Mesothelial cell of epicardium (in vitro differentiated cells): ENCODE measurements at places on chromosomes 11 and 22. TPM values are rescaled to one million over a fixed set of nuclear protein-coding genes. Genes with fewer than 3 reads are reported as not detected.
A peak's percentile ranks its signal among the peaks of the same experiment; 100 is the strongest.

Gene KCNK4
- 0.22 to 0.58 TPM (median 0.27 TPM) in 3 replicates for total RNA-seq

Gene MAP6
- total RNA-seq, result 0.92 to 1.2 TPM (median 1.2 TPM) in 3 replicates

Gene GLYATL2
- not detected in 3 replicates for total RNA-seq

Gene CBLIF
- total RNA-seq, result not detected in 3 replicates

Gene TUBA8
- total RNA-seq, result 2.4 to 2.9 TPM (median 2.5 TPM) in 3 replicates

DNA sequence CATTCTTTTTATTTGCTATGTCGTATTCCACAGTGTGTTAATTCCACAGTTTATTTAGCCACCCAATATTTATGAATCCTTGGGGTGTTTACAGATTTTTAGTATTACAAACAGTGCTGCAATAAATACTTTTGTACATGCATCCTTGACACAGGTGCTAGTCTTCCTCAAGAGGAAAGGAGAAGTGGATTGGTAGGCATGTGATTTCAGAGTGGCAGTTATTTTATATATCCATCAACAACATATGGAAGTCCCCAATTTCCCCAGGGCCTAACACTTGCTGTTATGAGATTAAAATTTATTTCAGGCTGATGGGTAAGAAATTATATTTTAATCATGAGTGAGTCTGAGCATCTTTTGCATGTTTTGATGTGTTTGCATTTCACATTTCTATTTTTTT lies 17.9 kb downstream of the TRIM44 start:
- H3K4me3 ChIP-seq, result no peak overlapping the region
- peaks cover 6% of the 10 kb centered on the region for H3K36me3 ChIP-seq
- H3K27ac ChIP-seq, result no peak overlapping the region

GRCh38 chr22:47267513-47268282 lies 505.2 kb downstream of the TBC1D22A start:
- peaks cover 2% of the 10 kb centered on the region for H3K36me3 ChIP-seq
- no peaks in the 10 kb centered on the region for H3K27me3 ChIP-seq
- no peaks in the 10 kb centered on the region for H3K4me1 ChIP-seq
- H3K4me3 ChIP-seq, result no peak overlapping the region
- H3K27ac ChIP-seq, result no peak overlapping the region

DNA sequence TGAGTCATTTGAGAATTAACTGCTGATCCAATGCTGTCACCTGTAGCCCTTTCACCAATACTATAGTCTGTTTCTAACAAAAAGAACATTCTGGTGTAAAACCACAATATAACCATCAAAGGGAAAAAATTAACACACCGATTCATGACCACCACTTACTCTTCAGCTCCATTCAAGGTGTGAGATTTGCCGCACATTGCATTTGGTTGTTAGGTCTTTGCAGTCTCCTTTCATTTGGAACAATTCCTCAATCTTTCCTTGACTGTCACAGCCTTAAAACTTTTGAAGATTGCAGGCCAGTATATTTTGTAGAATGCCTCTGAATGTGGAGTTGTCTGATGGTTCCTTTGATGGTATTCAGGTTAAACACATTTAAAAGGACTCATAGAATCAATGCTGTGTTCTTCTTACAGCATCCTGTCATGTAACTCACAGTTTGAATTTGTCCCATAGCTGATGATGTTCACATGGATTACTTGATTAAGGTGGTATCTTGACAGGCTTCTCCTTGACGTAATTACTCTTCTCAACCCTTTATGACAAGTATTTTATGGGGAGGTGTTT lies 63.6 kb downstream of the TNRC6B start:
- H3K4me3 ChIP-seq, result no peak overlapping the region
- peaks cover 29% of the 10 kb centered on the region for H3K4me1 ChIP-seq
- peak overlapping the region; percentile 62 for H3K27ac ChIP-seq
- H3K27me3 ChIP-seq, result no peaks in the 10 kb centered on the region

GRCh38 chr11:94700622-94701021 lies 67.5 kb upstream of the AMOTL1 start:
- H3K4me3 ChIP-seq, result no peak overlapping the region
- H3K4me1 ChIP-seq, result peaks cover 4% of the 10 kb centered on the region
- H3K27me3 ChIP-seq, result no peaks in the 10 kb centered on the region
- no peak for DNase-seq
- H3K27ac ChIP-seq, result peak overlapping the region; percentile 16
- no peaks in the 10 kb centered on the region for H3K36me3 ChIP-seq

GRCh38 chr11:2355000-2355644 lies 22.0 kb upstream of the CD81 start:
- no peak overlapping the region for H3K27ac ChIP-seq
- no peaks in the 10 kb centered on the region for H3K36me3 ChIP-seq
- no peaks in the 10 kb centered on the region for H3K4me1 ChIP-seq

GRCh38 chr11:116454951-116455350 lies 317.8 kb downstream of the BUD13 start:
- H3K4me1 ChIP-seq, result peaks cover 21% of the 10 kb centered on the region
- H3K27ac ChIP-seq, result no peak overlapping the region
- H3K4me3 ChIP-seq, result no peak overlapping the region
- peaks cover 41% of the 10 kb centered on the region for H3K27me3 ChIP-seq
- no peaks in the 10 kb centered on the region for H3K36me3 ChIP-seq

GRCh38 chr11:123448823-123449222 lies 18.8 kb downstream of the GRAMD1B start:
- no peak for DNase-seq
- no peak overlapping the region for H3K4me3 ChIP-seq
- no peaks in the 10 kb centered on the region for H3K36me3 ChIP-seq
- no peaks in the 10 kb centered on the region for H3K27me3 ChIP-seq
- H3K4me1 ChIP-seq, result no peaks in the 10 kb centered on the region
- H3K27ac ChIP-seq, result no peak overlapping the region

DNA sequence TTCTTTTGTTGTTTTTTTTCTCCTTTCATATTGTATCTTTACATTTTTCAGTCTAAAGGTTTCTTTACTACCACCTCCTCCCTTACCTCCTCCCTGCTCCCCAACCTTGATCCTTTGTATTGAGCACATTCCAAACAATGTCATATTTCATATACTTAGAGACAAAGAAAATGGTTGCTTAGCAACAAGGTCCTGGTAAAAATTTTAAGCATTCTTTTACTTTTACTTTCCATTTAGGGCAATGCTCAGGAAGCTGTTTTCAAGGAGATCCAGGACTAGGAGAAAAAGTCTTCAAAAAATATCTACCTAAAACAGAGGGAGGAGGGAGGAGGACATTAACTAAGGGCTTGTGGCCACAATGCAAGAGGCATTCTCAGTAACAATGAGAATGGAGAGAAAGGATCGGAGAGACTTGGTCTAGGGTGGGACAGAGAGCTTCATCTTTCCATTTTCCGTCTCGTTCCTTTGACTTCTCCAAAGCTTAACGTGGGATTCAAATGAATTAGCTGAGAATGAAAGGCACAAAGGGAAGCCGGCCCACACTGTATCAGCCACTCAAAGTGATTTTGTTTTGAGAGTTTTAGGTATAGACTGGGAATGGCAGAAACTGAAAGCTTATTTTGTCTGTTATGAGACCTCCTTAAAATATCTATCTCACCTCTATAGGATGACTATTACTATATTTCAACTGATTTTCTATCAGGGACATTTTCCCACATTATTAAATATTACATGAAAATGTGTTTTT lies 455.7 kb downstream of the RAB38 start:
- H3K4me1 ChIP-seq, result peaks cover 13% of the 10 kb centered on the region
- no peaks in the 10 kb centered on the region for H3K36me3 ChIP-seq
- no peaks in the 10 kb centered on the region for H3K27me3 ChIP-seq
- H3K27ac ChIP-seq, result peak overlapping the region; percentile 90
- H3K4me3 ChIP-seq, result no peak overlapping the region

DNA sequence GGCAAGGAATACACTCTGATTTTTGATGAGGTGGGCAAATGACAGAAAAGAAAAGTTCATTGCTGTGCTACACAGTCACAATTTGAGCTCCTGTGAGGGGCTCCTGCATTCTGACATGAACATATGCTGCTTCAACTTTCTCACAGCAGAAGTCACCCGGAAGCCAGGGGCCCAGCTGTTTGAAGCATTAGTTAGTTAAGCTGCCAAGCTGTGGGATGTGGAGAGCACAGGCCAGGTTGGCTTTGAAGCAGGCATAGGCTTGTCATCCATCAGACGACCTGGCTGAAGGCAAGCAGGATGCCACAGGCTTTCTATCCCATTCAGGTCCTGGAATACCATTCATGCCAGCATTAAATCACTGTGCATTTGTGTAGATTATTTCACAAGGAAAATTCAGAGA lies 63.1 kb downstream of the MTNR1B start:
- no peaks in the 10 kb centered on the region for H3K4me1 ChIP-seq
- H3K4me3 ChIP-seq, result no peak overlapping the region
- no peak for DNase-seq
- H3K27me3 ChIP-seq, result peaks cover 2% of the 10 kb centered on the region
- no peaks in the 10 kb centered on the region for H3K36me3 ChIP-seq
- H3K27ac ChIP-seq, result no peak overlapping the region

- no peak overlapping the region for H3K4me3 ChIP-seq
- no peaks in the 10 kb centered on the region for H3K36me3 ChIP-seq
- H3K4me1 ChIP-seq, result peaks cover 3% of the 10 kb centered on the region
- peaks cover 87% of the 10 kb centered on the region for H3K27me3 ChIP-seq
- no peak for DNase-seq
These were observed 77.5 kb upstream of the VPREB1 start for GRCh38 chr22:22166941-22167713.

DNA sequence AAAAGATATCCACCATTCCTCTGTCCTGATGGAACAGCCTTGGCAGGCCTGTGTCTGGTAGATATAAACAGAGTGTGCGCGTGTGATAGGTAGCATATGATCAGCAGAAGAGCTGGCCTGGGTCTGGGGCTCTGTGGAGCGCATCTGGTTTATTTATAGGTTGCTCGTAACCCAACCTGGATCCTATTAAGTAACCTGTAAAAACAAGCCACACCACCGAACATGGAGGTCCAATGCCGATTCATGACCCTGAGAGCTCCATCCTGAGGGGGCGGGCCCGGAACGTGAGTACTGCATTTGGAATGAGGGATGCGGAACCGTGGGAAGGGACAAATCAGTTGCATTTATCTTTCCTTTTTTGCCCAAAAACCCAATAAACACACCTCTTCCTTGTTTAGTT lies 31.9 kb upstream of the APOL5 start:
- no peak overlapping the region for H3K4me3 ChIP-seq
- no peak for DNase-seq
- no peaks in the 10 kb centered on the region for H3K4me1 ChIP-seq
- peaks cover under 1% of the 10 kb centered on the region for H3K27me3 ChIP-seq

- H3K27me3 ChIP-seq, result peaks cover 82% of the 10 kb centered on the region
- no peaks in the 10 kb centered on the region for H3K36me3 ChIP-seq
- no peak overlapping the region for H3K27ac ChIP-seq
- DNase-seq, result peak; percentile 75
- no peaks in the 10 kb centered on the region for H3K4me1 ChIP-seq
- H3K4me3 ChIP-seq, result no peak overlapping the region
These were observed 39.2 kb upstream of the IGLL5 start for GRCh38 chr22:22848364-22848866.

DNA sequence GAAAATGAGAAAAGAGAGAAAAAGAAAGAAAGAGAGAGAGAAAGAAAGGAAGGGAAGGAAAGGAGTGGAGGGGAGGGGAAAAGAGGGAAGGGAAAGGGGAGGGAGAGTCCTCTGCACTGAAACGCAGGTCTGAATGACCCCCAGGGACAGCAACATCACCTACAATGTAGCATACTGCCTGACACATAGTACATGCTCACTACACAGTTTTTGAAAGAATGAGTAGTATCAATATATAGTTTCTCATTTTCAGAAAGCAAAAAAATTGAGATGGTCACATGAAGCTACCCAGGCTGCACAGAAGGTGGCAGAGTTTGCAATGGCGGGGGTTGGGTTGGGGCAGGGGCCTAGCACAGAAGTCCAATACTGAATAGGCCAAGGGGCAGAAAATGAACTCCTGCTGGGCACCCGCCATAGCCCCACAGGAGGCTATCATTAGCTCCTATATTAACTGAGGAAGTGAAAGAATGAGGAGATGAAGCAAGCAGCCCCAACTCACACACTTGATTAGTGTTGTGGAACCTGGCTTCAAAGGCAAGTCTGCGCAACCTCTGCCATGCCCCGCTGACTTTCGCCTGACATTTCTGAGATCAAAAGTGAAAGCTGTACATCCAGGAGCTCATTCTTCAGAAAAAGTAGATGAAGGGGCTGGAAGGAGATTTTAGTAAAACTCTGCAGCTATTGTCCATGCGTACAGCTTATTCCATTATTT lies 241.2 kb upstream of the SYN3 start:
- DNase-seq, result no peak
- H3K36me3 ChIP-seq, result no peaks in the 10 kb centered on the region
- H3K4me1 ChIP-seq, result no peaks in the 10 kb centered on the region
- no peaks in the 10 kb centered on the region for H3K27me3 ChIP-seq

DNA sequence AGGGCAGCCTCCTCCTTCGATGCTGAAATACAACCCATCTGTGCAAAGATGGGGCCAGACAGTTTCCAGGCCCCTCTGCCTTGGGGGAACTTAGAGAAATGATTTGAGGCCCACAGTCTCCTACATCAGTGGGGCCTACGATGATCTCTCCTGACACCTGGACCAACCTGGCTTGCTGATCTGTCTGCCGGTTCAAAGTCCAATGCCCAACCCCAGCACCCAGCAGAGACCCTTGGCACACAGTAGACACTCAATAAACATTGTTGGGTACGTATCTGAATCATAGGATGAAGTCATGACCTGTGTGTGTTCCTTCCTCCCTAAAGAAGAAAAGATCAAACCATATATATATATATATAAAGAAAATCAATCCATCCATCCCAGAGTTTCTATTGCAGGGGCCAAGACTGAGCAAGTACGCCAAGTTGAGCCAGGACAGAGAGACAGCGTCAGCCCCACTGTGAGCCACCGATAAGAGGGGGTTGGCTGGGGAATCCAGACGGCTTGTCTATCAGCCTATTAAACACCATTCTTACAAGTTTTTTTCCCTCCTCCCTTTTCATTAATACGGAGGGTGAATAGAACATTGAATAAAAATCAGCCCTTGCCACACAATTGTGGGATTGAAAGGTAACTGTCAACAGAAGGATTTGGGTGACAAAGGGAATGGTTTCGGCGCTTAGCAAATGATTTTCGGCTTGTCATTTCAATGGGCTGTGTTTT lies 244.1 kb downstream of the MN1 start:
- no peaks in the 10 kb centered on the region for H3K36me3 ChIP-seq
- H3K27me3 ChIP-seq, result peaks cover under 1% of the 10 kb centered on the region
- DNase-seq, result no peak
- H3K4me1 ChIP-seq, result peaks cover 18% of the 10 kb centered on the region

- peaks cover 2% of the 10 kb centered on the region for H3K27me3 ChIP-seq
- peaks cover 12% of the 10 kb centered on the region for H3K4me1 ChIP-seq
- no peaks in the 10 kb centered on the region for H3K36me3 ChIP-seq
- no peak overlapping the region for H3K27ac ChIP-seq
These were observed 56.6 kb downstream of the LINC01488 start for GRCh38 chr11:69537855-69538640.
